ENCODE measurements at places on chromosomes 1 and 21.
A peak's percentile ranks its signal among the peaks of the same experiment; 100 is the strongest.

DNA sequence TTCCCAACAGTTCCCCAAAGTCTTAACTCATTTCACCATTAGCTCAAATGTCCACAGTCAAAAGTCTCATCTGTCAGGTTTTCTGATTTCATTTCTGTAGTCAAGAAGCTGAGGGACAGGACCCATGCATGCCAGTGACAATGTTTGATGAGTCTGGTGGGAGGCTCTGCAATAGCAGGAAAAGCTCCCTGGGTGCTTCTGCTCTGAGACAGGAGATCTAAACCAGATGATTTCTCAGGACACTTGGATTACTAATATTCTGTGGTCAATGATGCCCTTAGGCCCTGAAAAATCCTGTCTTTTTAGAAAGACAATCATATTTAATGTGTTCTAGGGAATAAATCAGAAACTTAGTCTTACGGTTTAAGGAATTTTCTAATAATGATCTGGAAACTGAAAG lies 56.4 kb downstream of the PCBP3 start:
- no peak for DNase-seq

DNA sequence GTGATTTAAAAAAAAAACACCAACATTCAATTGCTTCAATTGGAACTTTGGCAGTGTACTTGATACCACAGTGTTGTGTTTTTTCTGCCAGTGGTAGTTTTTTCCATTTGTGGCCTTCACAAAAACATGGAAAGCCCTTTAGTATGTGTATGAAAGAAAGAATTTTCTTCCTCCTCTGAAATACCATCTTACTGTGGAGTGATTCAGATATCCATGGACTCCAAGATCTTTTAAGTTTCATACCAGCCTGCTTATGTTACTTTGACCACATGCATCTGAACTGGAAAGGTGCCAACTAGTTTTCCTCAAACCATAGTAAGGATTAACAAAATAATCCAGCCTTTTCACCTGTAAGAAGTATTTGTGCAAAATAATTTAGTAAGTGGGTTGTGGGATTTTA lies 3.4 kb downstream of the PPP2R5A start:
- no peak for DNase-seq

- no peak for DNase-seq
Measured at GRCh38 chr1:161179698-161180097, 2.4 kb upstream of the B4GALT3 start.

DNA sequence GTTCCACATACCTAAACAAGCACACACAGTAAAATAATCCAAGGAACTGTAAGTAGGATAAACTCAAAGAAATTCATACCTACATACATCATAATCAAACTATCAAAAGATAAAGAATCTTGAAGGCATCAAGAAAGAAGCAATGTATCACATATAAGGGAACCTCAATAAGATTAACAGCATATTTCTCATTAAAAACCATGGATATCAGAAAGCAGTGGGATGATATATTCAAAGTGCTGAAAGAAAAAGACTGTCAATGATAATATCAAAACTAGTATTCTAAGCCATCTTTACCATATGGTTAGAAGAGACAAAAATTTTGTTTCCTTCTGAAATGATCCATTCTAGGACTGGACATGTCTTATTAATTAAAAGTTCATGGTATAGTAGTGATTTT lies 37.1 kb upstream of the ADAM30 start:
- no peak for DNase-seq

- DNase-seq: no peak
Measured at GRCh38 chr1:235902677-235903542, 36.2 kb upstream of the LYST start.

- DNase-seq: no peak
Measured at GRCh38 chr1:94012708-94013366, 103.6 kb upstream of the GCLM start.

DNA sequence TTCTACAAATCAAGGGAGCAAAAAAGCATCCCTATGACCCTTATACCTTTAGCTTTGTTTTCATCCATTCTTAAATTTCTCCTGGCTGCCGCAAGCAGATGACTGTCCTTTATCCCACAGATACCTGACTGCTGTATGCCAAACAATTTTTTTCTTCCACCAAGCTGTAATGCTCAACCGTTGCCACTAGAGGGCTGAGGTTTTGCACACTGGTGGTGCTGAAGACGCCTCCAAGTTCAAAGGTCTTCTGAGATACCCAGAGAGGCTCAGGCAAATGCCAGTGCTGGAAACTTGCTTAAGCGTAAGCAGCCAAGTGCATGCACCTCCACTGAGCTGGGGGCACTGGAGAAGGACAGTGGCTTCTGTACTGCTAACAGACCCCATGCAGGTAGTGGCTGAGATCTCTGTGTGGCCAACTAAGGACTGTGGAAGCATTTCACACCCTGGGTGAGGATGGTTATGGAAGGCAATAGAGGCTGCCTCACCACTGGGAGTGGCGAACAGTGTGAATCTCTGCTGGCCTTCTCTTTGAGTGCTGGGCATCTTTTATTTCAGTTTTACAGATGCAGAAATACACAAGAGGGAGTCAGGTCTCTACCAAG lies 28.5 kb downstream of the CNIH3 start:
- peak; percentile 58 for DNase-seq

- no peak for DNase-seq
Measured at GRCh38 chr1:244173769-244174168, 122.7 kb downstream of the ZBTB18 start.

GRCh38 chr1:30166174-30166573 lies 557.2 kb downstream of the MATN1 start:
- DNase-seq: no peak

DNA sequence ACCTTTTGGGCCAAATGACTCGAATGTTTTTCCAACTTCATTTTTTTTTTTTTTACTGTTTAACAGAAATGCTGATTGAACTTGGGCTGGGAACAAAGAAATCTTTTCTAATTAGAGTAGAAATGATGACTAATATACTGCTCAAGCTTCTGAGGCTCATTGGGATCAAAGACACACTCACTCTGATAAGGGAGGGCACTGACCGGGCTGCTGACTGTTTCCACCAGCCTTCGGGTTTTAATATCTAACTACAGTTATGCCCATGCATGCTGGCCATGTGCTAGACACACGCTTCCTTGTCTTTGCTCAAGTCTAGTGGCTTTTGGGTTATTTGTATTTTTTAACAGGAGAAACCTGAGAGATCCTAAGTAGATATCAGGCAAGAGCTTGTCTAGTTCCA lies 16.8 kb downstream of the ZBTB18 start:
- no peak for DNase-seq

GRCh38 chr1:11150326-11150725 lies 38.8 kb upstream of the ANGPTL7 start:
- DNase-seq: no peak

DNA sequence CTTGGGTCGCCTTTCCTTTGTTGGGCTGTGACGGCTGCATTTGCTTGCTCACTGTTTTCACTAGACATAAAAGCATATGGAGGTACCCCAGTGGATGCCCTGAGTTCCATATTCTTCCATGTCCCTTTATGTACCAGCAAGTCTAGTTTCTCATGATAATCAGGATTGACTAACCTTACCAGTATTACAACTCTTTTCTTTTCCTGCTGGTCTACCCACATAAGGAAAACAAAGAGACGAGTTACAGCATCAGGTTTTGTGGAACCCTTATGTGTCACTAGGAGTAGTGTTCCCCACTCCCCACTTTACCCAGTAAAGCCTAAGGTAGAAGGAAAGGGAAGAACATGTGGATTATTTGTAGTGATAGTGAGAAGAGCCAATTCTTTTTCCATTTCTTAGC lies 16.4 kb upstream of the CENPF start:
- DNase-seq: no peak

- no peak for DNase-seq
Measured at GRCh38 chr1:162128693-162129356, 59.3 kb downstream of the NOS1AP start.

DNA sequence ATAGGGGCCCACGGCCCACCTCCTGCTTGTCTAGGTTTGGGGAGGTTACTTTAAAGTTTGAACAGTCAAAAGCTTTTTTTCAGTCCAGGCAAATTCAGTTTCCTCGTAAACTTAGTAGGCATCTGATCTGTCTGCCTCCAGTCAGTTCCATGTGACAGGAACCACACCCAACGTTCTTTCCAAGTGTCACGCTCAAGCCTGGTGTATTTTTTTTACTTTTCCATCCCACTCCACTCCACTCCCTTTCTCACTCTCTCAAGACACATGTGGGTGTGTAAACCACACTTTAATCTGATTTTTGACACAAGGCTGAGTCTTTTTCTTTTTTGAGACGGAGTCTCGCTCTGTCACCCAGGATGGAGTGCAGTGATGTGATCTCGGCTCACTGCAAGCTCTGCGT lies 60.3 kb upstream of the GPR153 start:
- no peak for DNase-seq

DNA sequence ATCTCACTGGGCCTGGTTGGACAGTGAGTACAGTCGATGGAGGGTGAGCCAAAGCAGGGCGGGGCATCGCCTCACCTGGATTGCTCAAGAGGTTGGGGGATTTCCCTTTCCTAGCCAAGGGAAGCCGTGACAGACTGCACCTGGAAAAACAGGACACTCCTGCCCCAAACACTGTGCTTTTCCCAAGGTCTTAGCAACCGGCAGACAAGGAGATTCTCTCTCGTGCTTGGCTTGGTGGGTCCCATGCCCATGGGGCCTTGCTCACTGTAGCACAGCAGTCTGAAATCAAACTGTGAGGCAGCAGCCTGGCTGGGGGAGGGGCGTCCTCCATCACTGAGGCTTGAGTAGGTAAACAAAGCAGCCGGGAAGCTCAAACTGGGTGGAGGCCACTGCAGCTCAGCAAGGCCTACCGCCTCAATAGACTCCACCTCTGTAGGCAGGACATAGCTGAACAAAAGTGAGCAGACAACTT lies 11.3 kb downstream of the C1orf105 start:
- no peak for DNase-seq

DNA sequence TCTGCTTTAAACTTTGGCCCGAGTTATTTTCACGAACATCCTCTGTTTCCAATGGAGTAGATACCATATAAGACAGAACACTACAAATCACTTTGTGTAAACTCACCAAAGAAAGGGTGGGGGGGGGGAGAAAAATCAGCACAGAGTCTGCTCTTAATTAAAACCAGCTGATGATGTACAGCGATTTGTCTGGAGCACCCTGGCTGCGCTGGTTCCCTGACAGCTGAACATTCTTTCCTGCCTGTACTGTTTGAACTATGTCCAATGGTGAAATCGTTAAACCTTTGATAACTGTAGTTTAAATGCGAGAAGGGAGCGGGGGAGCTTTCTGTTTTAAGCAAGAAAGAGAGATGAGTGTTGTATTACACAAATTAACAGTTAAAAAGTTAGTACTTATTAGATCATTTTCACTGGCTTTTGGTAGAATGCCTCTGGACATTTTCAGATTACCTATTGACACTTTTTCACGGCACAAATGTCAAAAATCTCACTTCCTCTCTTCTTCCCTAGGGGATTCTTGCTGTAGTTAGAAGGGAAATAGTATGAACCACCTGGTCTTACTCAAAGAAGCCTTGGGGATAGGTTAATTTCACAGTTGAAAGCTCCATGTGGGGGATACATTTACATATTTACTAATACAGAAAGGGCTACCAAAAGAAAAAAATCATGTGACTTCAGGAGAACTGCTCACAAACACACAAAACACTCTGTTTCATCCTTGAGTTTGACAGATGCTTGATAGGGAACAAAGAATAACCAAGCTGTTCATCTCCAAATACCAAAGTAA lies 140.2 kb upstream of the RUNX1 start:
- DNase-seq: no peak

- DNase-seq: no peak
Measured at GRCh38 chr1:177206831-177207355, 36.1 kb downstream of the BRINP2 start.

GRCh38 chr1:91807921-91808620 lies 77.9 kb downstream of the TGFBR3 start:
- no peak for DNase-seq

DNA sequence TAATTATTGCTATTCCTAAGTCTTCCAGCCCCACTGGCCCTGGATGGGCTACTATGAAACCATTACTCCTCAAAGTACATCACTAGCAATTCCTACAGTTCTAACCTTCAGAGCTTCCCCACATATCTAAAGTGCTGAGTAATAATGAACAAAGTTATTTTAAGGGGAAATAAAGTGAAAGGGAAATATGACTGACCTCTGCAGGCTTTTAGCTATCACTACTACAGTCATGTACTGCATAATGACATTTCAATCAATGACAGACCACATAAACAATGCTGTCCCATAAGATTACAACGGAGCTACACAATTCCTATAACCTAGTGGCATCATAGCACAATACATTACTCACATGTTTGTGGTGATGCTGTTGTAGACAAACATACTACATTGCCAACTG lies 32.5 kb upstream of the ASPM start:
- no peak for DNase-seq
